ENCODE measurements at places on chromosomes 3 and 15.

DNA sequence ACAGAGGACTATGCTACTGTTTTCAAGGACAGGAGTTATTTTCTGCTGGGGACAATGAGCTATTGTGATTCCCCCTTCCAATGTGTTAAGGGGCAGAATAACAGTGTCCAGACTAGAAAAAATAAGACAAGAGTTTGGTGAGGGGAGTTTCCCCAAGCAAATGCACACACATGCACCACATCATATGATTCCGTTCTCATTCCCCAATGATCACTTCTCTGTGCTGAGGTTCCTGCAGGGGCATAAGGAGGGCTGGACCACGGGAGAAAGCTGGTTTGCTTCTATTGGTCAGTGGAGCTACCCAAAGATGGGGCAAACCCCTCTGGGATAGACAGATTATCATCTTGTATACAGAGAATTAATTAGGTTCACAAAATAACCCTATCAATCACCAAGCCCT is 80.6 kb downstream of the RBPMS2 start:
- DNase-seq, result no peak

DNA sequence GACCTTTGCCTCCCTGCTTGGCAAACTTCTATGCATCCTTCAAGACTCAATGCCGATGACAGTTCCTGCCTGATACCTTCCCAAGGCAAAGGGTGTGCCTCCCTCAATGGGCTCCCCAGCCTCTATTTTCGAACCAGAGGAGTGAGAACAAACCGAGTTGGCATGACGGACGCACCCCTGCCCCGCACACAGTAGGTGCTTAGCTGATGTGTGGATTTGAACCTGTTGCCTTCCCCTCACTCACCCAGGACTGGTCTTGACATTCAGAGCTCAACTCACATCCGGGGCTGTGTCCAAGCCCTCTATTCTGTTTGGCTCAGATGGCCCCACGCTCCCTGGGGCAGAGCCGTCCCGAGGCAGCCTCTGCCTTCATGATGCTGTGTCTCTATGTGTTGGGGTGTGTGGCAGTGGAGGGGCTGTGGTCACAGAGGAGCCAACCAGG is 52.2 kb upstream of the SLC6A11 start:
- no peak for DNase-seq

DNA sequence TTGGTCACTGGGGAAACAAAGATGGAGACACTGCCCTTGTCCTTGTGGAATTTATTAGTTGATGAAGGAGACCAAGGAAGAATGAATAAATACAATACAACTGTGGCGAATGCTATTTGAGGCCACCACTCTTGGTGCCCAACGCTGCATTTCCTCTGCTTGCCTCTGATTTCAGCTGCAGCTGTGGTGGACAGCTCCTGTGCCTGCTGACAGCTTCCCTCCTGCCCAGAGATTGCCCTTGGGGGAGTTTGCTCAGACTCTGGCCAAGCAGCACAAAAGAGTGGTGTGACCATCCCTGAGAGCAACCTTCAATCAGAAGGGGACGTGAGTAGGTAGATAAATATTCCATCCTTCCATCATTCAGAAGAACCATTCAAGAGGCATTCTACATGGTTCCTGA is 64.6 kb upstream of the FHIT start:
- DNase-seq, result no peak

GRCh38 chr3:194572143-194572789 is 61.0 kb downstream of the TMEM44 start:
- DNase-seq, result no peak

GRCh38 chr3:151305775-151306151 is 10.9 kb downstream of the GPR87 start:
- DNase-seq, result no peak

DNA sequence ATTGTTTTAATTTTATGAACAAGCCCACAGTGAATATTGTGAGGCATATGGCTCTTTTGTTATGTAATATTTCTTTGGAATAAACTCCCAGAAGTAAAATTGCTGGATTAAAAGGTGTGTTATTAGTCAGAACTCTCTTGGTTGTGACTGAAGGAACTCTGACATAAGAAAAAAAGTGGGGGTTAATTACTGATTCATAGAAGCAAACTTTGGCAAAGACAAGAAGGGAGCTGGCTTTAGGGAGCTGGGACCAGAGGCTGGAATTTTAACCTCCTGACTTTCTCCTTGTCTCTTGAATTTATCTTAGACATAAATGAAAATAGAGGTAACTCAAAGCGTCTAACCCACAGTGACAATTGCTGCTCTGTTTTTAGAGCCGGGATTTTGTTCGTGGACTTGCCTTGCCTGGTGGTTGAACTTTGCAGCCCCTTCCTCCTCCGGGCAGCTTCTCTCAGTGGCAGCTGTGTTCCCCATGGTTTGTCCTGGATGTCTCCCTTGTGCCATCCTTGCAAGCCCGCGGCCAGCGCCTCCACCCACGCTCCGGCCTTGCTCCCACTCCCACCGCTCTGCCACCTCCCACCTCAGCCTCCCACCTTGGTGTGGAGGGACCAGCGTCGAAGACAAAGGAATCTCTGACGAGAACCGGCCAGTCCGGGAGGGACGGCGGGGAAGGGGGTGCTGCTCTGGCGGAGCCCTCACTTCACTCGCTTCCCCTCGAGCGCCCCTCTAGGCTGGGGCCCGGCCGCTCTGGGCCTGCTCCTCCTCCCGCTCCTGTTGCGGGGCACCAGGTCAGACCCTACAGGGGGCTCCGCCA is 28.0 kb downstream of the ARHGAP31 start:
- DNase-seq, result no peak

GRCh38 chr15:75620841-75621391 is 4.6 kb downstream of the SNUPN start:
- no peak for DNase-seq

GRCh38 chr3:88810455-88810854 is 297.0 kb upstream of the EPHA3 start:
- DNase-seq, result no peak

DNA sequence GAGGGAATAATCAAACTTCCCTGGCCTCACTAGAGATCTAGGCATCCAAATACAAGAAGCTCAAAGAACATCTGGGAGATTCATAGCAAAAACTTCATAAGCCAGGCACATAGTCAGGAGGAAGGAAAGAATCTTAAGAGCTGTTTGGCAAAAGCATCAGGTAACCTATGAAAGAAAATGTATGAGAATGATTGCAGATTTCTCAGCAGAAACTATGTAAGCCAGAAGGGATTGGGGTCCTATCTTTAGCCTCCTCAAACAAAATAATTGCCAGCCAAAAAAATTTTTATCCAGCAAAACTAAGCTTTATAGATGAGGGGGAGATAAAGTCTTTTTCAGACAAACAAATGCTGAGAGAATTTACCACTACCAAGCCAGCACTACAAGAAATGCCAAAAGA is 1036.3 kb downstream of the TBL1XR1 start:
- no peak for DNase-seq

GRCh38 chr3:121231872-121232271 is 313.9 kb downstream of the POLQ start:
- DNase-seq, result no peak

GRCh38 chr3:122190525-122190924 is 7.1 kb downstream of the CASR start:
- no peak for DNase-seq

GRCh38 chr3:151142929-151143328 is 57.5 kb downstream of the MED12L start:
- no peak for DNase-seq

DNA sequence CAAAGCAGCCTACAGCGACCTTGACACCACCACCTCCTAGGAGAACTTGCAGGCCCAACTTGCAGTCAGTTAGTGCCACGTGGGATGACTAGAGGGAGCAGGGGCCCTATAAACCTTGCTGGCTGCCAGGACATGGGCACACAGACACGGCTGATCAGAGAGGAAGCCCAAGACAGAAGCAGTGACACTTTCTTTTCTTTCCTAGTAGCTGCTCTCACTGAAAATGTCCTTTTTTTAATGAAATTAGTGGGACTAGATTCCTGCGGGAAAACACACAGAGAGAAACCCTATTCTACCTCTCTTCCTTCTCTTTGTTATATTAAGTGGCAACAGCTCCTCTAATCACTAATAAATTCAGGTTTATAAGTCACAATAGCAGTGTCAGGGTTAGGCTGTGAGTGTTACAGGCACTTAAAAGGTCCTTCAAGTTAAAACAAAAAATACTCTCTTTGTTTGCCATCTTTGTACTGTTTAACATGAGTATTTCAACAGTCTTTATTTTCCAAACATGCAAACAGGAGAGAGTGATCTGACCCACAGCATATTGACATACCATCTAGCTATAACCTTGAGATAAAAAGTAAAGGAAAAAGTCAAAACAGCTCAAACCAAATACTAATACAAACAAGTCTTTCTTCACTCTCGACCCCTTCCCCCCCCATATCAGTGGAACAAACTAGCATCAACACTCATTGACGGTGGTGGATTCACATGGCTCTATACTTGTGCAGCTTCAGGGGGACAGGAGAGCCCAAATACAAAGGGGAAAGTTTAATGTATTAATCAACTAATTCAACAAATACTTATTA is 2.1 kb upstream of the TMEM212 start:
- no peak for DNase-seq

DNA sequence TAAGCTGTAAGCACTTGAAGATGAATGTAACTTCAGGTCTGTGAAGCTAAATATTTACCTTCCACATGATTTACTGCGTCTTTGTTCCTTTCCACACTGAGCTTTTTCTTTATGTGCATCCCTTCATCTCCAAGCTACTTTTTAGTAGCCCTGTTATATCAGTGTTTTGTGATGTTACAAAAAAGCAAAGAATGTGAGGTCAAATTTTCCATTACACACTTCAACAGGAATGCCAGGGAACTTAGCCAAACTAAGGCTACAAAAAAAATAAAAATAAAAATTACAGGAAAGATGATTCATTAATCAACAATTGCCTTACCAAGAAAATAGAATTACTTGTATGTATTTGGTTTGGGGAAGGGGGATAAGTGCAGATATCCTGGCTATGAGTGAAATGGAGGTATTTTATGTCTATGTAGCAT is 73.0 kb downstream of the FILIP1L start:
- DNase-seq, result no peak

DNA sequence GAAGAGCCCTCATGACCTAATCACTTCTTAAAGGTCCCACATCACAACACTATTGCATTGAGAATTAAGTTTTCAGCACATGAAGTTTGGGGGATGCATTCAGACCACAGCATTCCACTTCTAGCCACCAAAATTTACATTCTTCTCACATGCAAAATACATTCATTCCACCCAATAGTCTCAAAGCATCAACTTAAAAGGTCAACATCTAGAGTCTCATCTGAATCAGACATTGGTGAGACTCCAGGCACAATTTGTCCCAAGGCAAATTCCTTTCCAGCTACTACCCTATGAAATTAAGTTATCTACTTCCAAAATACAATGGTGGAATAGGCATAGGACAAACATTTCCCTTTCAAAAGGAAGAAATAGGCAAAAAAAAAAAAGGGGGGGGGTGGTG is 64.9 kb downstream of the PLSCR2 start:
- no peak for DNase-seq

DNA sequence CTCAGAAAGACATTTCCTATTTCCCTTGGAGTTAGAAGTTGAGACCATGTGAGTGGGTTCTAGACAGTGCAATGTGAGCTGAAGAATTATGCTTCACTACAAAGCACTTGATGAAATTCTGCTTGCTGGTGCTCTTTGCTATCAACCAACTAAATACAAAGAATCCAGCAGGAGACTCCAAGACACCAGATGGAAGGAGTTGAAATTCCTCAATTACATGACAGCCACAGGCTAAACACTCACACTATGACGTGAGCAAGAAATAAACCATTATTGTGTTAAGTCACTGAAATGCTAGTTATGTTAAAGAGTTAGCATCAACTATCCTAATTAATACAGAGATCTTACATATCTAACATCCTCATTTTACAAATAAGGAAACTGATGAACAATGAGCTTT is 8.2 kb upstream of the MAP4 start:
- no peak for DNase-seq

GRCh38 chr15:89912145-89912673 is 543 bp downstream of the ARPIN start:
- no peak for DNase-seq

DNA sequence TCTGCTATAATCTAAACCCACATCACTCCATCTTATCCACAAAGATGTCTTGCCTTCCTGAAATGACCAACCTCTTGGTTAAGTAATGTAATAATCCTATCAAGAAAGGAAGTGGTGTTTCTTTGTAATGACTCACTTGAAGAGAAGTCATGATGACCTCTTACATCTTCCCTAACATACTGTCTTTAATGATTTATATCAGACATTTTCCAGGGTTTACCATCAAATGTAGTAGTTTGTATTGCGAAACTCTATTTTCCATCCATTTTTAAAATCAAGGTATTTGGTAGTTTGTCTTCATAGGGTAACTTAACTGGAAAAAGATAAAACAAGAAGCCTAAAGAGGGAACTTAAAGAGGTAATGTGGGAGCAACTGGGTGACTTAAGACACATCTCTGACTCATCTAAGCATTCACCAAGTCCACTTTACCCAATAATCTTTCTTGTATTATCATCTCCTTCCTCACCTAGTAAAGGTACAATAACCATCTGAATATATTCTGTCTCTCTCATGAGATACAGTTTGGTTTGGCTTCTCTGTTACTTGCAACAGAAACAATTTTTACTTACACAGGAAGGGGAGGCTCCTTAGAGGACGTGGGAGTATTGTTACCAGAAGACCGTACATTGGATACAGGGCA is 5.7 kb upstream of the MAPK6 start:
- DNase-seq, result no peak

- DNase-seq, result no peak
Observed at GRCh38 chr15:71654042-71654719, 156.2 kb upstream of the NR2E3 start.

All from stimulated activated CD8-positive, alpha-beta memory T cell treated with anti-CD3 and anti-CD28 coated beads, Interleukin-4, amount 100 ng/mL, for 1 hour (primary cell).